Hematopoietic multipotent progenitor cell treated with erythropoietin and hydrocortisone succinate and interleukin-3 and kit ligand, for 4 days (in vitro differentiated cells): ENCODE measurements at places on chromosomes 12 and 14.

GRCh38 chr14:100904307-100905087, 975 bp upstream of the RTL1 start:
- DNase-seq: peak; percentile 67

GRCh38 chr12:46449316-46449715, 76.7 kb upstream of the SLC38A2 start:
- DNase-seq: no peak

DNA sequence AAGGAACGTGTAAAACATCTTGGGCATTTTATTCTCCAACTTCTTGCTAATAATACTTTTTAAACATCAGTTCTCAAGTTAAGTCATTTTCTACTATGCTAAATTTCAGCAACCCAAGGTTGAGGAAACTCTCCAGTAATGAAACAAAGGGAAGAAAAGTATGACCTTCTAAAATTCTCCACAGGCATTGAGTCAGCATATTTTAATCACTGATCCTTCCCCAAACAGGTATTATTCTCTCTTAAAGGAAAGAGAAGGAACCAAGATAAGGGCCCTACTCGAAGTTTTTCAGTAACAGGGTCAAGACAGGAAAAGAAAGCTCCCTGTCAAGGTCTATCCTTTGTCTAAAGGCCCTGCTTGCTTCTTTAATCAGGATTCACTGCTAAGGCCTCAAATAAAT, 3.0 kb downstream of the KICS2 start:
- peak; percentile 50 for DNase-seq

DNA sequence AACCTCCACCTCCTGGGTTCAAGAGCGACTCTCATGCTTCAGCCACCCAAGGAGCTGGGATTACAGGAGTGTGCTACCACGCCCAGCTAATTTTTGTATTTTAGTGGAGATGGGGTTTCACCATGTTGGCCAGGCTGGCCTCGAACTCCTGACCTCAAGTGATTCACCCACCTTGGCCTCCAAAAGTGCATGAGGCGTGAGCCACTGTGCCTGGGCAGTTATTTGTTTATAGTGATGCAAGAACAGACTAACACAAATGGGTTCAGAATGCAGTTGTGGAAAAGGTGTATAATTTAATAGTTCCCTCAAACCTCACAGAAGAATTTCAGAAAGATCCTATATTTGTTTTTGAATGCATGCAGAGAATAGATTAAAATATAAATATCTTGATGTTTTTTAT, 447.1 kb downstream of the ZFP36L1 start:
- no peak for DNase-seq

DNA sequence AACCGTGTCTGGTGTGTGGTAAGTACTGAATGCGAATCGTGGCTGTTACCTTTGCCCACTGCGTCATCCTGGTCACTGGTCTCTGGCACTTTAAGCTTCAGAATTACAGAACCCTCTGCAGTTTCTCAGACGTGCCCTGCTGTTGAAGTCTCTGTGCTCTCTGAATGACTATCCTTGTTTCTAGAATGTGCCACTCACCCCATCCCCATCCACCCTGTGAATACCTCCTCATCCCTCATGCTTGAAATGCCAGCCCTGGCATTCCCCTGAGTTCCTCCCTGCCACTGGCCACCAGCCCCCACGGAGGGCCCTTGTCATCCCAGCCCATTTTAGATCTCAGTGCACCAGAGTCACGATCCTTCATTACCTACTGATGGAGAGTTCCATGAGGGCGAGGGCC, 21.3 kb downstream of the TPCN1 start:
- DNase-seq: no peak

- DNase-seq: no peak
Observed at GRCh38 chr12:89357297-89357730, 5.0 kb upstream of the DUSP6 start.
